ENCODE measurements at places on chromosomes 11 and 22.

DNA sequence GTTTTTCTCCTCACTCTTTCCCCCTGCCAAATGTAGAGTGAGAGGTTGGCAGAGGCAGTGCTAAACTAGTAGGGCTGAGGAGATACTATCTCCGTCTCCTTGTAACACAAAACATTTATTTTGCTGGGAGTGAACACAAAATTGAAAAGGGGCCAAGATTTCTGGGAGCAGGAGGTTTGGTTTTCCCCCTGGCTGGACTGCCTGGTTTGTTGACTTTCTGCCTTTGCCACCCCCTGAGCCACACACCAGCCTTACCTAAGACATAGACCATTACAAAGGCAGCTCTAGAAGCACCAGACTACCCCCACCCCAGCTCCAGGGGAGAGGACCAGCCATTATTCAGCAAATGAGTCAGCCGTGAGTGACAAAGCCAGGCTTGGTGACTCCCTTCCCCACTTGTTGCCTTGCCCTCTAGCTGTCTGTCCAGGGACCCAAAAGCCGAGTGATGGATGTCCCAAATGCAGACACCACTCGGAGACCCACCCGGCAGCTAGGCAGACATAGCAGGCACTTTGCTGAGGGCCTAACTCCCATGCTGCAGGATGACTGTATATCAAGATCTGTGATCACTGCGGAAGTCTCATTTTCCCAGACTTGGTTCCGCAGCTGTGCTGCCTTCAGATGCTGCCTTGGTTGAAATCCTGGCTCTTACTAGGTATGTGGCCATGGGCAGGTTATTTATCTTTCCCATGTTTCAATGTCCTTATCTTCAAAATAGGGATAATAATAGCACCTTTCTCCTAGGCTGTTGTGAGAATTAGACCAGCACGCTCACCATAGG is 17.7 kb upstream of the CDON start:
- no peak for DNase-seq

GRCh38 chr11:2089536-2090165 is 49.5 kb downstream of the IGF2 start:
- DNase-seq = no peak

GRCh38 chr22:47784367-47784983 is 1022.0 kb downstream of the TBC1D22A start:
- DNase-seq = no peak

GRCh38 chr11:35938231-35938630 is 5.6 kb upstream of the LDLRAD3 start:
- no peak for DNase-seq

- DNase-seq = no peak
These were observed 63.0 kb downstream of the RPL27A start for GRCh38 chr11:8745431-8746253.

GRCh38 chr11:33373636-33374035 is 116.5 kb downstream of the HIPK3 start:
- DNase-seq = no peak

DNA sequence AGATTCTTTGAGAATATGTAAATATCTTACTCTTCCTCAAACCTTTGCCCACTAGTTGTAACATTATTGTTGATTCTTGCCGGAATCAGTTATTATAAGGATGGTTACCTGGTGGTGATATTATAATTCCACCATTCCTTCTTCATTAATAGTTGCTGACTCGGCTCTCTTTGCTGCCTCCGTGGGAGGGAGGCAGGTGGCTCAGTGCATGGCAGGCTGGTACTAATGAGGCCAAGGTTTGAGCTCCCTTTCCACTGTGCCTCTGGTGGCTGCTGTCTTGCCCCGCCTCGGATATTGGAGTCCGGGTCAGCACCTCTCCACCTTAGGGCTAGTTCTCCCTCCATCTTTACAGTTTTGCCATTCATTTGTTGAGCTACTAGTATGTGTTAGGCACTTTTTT is 12.7 kb downstream of the CD6 start:
- no peak for DNase-seq

- no peak for DNase-seq
These were observed 818.6 kb upstream of the FAT3 start for GRCh38 chr11:91406009-91406408.

GRCh38 chr11:33842236-33842915 is 49.5 kb downstream of the LMO2 start:
- no peak for DNase-seq

DNA sequence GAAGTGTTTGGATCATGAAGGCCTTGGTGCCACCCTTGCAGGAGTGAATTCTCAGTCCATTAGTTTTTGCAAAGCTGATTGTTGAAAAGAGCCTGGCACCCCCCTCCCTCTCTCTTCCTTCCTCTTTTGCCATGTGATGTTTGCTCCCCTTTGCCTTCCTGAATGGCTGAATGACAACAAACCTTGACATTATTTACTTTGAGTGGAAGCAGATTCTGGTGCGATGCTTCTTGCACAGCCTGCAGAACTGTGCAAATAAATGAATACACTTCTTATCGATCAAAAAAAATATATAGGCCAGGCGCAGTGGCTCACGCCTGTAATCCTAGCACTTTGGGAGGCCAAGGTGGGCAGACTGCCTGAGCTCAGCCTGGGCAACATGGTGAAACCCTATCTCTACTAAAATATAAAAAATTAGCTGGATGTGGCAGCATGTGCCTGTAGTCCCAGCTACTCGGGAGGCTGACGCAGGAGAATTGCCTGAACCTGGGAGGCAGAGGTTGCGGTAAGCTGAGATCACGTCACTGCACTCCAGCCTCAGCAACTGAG is 2.0 kb upstream of the NARS2 start:
- DNase-seq = no peak

DNA sequence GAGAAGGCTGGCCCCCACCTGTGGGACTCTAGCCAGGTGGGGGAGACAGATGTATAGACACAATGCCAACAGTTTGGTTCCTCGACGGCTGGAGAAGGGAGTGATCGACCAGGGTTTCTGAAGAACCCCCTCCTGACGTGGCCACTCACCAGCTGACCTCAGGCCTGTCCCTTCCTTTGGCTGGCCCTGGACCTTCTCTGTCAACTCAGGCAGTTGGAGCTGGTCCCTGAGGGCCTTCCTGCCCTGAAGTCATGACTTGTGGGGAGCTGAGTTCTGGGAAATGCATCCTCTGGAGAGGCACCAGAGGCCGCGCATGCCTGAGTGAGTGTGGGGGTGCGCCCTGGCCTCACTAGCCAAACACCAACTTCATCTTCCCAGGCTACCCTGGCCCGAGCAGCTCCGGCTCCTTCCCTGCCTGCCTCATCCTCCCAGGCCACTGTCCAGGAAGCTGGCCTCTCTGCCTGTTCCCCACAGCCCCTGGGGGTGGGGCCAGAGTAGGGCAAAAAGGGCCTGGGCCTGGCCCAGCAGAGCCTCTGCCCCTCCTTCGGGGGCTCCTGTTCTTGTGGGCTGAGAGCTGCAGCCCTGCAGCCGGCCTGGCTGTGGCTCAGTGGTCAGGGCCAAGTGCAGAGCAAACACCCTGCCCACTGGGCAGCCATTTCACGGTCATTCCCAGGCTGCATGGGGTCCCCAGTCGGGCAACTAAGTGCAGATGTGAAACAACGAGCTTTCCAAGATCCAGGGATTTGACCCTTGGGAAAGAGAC is 23.6 kb downstream of the TXN2 start:
- no peak for DNase-seq

DNA sequence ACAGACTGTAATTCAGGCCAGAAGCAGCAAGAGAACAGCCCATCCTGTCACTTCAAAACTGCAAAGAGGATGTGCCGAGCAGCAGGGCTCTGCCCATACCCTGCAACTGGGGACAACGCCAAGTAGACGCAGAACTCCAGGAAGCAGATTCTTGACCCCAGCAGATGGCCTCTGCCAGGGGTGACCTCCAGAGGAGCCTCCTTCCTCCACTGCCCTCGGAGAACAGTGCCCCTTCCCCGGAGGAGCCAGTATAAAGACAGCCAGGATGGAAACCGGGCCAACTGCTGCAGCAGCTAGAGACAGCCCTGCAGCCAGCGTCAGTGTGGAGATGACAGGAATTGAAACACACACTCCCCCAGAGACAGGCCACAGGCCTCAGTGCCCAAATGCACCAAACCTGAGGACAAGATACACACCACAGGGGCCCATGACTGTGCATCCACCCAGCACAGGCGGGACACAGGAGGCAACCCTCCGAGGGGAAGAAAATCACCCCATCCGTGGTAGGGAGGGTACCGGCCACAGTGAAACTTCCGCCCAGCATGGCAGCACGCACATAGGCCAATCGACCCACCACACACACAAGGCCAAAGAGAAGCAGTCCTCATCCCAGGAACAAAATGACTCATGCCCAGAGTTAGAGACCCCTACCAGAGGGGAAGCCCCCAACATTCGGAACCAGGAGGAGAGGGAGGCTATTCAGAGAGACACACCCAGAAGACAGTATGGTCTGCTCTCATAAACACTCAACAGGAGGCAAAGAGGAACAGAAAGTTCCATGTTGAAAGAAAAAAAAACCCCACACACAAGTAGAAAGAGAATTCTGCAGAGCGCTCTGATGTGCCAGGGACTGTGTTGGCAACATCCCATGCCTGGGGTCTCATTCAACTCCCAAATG is 5.6 kb downstream of the AHNAK start:
- DNase-seq = no peak

DNA sequence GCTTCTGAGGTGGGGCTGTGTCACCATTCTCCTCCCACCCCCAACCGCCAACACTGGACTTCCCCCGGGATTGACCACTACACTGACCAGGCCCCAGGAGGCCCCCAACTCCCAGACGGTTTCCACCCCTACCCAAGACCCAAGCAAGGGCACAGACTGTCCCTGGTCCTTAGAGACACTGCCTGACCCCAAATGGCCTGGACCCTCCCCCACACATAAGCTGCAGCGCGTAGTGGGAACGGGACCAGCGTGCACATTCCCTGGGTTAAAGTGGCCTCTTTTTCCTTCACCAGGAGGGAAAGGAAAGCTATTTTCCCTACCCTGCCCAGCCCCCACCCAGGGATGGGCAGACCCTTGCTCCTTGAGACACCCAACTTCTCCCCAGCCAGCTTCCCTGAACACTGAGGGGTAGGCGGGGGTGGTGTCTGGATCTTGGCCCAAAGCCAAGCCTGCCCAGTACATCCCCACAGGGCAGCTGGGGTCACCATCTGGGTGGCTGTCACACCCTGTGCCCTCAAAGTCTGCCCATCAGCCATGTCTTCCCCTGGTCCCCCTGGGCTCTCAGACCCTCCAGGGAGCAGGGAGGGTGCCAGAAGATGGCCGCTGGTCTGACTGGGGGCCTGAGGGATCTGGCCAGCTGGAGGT is 1.6 kb upstream of the MAPK12 start:
- DNase-seq = no peak

DNA sequence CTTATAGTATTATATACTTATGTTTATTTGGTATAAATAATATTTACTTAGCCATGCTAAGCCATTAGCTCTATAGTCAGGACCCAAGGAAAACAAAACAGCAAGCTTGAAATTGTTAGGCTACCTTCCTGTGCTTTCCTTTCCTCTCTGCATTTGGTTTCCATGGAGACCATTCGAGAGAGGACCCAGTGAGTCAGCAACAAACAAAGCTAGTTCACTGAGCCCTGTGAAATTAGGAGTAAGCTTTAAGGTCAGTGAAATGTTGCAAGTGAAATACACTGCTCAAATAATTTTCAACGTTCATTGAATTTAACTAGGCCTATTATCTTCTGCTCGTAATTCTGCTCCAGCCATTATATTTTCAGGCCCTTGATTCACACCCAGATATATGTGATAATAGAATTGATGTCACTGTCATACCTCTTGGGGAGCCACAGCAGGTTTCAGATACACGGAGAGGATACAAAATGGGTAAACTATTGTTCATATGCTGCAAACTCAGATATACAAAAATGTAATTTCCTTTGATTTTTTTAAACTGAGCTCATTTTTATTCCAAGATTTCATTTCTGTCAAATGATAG is 9.1 kb upstream of the OR10D3 start:
- DNase-seq = no peak

DNA sequence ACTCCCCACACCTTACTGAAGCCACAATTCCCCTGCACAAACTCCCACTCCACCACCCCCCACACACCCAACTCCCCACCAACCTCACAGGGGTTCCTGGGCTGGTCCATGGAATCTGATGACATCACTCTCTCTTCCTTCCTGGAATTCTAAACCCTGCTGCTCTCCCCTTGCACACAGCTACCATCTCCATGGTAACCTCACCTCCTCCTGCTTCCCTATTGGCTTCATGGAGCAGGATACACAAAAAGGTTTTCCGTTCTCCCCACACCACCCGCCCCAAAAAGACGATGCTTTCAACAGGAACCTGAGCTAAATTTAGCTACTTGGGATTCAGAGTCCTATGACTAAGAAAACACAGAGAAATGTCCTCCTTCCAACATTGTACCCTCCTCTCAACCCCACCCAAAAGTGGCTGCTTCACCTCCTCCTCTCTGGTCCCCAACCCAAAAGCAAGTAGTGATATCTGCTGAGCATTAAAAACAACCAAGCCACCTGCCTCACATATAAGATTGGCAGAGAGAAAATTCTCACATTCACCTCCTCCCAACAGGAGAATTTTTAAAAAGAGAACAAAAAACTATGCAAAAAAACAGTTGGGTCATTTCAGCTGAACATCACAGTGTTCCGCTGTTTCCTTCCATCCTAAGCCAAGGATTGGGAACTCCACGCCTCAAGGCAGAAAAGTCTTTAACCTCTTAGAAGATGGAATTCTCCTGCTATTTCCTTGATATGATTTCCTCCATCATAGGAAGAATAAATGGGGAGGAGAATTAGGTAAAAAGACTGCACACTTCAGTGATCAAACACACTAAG is 66.9 kb downstream of the RBFOX2 start:
- no peak for DNase-seq

DNA sequence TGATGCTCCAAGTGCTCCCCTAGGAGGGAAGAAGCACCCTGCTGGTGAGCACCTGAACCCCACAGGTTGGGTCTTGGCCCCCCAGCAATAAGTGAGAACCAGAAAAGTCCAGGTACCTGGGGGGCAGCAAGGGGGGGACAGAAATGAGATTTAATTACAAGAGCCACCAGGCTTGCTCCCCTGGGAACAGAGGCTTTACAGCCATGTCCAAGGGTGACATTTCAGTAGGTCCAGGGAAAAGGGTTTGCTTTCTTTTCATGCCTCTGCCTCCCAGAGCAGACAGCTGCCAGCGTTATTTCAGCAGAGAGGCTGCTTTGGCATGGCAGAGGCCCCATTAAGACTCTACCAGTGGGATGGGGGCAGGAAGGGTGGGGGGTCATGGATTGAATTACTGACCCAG is 437.7 kb downstream of the BUD13 start:
- DNase-seq = no peak

GRCh38 chr11:12655842-12656241 is 18.4 kb upstream of the TEAD1 start:
- DNase-seq = no peak

DNA sequence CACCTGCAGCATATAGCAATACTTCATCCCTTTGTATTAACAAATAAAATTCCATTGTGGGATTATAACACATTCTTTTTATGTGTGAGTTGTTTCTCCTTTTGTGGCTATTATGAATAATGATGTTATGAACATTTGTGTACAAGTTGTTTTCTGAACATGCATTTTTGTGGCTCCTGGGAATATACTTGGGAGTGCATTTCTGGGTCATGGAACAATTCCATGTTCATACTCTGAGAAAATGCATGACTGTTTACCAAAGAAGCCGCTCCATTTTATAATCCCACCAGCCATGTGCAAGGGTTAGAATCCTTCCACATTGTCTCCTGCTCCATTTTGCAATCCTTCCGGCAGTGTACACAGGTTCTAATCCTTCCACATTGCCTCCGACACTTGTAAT is 713.8 kb downstream of the TBC1D22A start:
- no peak for DNase-seq

Data from T-helper 2 cell (primary cell).